BJ (cell line): ENCODE measurements at places on chromosomes 6 and 20. TPM values are rescaled to one million over a fixed set of nuclear protein-coding genes. Genes with fewer than 3 reads are reported as not detected.

DNA sequence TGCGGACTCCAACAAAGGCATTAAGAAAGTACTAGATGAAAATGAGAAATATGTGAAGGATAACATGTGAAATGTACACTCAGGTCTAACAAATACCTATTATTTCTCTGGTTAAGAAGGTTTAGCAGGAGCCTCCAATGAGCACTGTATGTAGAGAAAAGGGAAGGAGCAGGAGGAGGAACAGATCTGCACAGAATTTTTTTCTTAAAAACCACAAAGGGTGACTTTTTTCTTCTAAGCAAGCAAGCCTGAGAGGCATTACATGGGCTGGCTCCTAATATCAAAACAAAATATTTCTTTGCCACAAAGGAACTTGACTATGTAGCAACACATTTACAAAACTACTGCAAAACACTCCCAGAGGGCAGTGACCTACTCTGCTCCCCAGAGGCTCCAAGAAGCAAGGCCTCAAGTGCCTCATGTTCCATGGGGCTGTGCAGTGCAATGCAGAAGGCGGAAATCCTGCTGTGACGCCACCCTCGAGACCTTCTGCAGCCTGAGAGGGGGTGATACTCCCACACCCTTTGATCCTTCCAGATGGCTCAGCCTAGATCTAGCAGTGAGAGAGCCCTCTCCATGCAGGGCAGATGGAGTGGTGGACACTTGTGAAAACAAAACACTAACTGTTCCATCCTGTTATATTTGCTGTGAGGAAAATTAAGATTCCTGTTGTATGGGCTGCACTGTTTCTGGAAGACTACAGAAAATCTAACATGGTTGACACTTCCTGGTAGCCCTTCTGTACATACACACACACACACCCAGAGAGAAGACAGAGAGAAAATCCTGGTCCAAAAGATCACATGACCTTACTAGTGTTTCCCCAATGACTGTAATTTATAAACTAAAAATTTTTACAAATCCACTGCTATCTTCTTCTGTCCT is 36.0 kb upstream of the SMIM29 start:
- peak; percentile 35 for DNase-seq

GRCh38 chr6:26272171-26272637 is 92.8 kb upstream of the BTN3A2 start:
- no peak for DNase-seq

DNA sequence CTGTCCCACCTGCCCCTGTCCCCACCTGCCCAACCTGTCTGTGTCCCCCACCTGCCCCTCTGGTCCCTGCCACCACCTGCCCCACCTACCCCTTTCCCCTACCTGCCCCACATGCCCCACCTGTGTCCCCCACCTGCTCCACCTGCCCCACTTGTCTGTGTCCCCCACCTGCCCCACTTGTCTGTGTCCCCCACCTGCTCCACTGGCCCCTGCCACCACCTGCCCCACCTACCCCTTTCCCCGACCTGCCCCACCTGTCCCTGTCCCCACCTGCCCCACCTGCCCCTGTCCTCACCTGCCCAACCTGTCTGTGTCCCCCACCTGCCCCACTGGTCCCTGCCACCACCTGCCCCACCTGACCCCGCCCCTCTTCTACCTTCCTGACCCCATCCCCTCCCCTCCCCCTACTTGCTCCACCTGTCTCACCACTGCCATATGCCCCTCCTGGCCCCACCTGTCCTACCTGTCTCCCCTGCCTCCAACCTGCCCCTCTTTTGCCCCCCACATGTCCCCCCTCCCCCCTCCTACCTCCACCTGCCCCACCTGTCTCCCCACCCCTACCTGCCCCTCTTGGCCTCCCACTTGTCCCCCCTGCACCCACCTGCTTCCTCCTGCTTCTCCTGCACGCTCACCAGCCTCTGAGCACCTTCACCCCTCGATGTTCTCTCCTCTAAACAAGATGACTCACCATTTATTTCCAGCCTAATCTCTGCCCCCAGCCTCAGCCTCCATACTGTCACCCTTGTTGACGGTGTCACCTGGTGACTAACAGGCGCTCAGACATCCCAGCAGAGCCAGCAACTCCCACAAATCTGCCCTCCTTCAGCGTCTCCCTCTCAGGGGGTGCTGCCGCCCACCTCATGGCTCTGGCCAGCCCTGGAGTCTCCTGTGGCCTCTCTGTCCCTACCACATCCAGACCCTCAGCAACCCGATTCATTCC is 5.6 kb upstream of the MYT1 start:
- DNase-seq, result no peak

DNA sequence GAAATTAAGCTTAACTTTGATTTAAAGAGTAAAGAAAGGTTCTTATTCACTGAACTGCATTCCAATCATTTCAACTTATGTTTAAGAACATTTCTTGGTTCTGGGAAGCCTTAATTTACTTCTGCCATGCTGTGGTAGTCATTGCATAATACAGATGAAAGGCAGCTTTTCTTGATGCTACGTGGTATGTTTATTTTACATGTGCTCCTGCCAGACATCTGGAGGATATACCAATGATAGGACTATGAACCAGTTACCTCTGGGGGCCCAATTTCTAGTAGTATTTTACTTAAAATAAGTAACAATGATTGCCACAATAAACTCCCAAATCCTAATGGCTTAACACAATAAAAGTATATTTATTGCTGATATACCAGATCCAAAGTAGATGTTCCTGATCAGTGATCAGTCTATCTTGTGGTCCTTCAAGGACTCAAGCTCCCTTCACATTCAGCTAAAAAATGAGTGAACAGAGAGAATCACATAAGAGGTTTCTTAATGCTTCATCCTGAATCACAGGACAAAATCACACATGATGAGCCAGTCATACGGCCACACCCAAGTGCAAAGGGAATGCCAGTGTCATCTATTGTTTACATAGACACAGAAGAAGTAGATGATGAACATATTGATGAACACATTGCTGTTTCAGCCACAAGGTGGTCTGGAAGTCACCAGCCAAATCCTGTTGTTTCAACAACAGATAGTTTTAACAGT is 56.5 kb upstream of the CCN2 start:
- DNase-seq, result no peak

Gene EFCAB8
- polyA plus RNA-seq, result not detected in 2 replicates

Gene LINC00237
- polyA plus RNA-seq, result not detected in 2 replicates

DNA sequence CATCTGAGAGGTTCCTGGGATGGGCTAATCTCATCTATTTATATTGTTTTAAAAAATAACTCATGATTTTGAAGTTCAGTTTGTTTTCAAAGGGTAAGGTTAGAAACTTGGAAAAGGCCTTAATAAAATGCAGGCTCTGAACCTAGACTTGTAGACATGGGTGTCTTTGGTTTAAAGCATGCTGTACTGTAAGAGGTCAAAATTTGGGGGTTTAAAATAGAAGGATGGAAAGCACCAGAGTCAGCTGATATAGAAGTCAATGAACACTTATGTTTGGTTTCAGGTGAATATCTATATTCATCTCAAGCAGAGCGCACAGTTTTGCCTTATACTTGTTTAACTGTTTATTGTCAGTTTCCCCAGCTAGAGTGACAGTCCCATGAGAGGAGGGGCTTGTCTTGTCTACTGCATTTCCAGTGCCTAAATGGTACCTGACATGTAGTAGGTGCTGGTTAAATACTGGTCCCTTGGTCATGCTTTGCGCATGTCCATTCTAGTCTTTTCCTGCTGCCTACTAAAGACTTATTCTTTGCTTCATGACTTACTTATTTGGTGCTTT is 112.3 kb upstream of the DTNBP1 start:
- no peak for DNase-seq

DNA sequence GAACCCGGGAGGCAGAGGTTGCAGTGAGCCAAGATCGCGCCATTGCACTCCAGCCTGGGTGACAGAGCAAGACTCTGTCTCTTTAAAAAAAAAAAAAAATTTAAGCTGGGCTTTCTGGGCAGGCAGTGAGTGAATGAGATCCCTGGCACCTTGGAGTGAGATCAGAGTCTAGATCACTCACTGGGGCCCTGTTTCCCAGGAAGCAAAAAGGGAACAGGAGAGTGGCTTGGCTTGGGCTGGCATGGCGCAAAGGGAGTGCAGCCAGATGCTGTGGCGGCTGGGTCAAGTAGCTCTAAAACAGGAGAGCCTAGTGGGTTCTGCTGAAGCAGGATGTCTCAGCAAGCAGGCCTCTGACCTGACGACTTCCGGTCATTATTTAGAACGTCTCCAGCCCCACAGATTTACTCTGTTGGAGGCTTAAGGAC is 10.4 kb downstream of the PLCG1 start:
- no peak for DNase-seq

GRCh38 chr20:12098421-12098820 is 180.7 kb downstream of the BTBD3 start:
- no peak for DNase-seq

- no peak for DNase-seq
Measured at GRCh38 chr6:164057876-164058275, 643.4 kb downstream of the QKI start.

Gene CRYBG1
- polyA plus RNA-seq, result 0.75 and 1.4 TPM in 2 replicates

Gene LPA
- not detected in 2 replicates for polyA plus RNA-seq

- DNase-seq, result no peak
Measured at GRCh38 chr20:48246061-48246790, 460.9 kb upstream of the SULF2 start.

DNA sequence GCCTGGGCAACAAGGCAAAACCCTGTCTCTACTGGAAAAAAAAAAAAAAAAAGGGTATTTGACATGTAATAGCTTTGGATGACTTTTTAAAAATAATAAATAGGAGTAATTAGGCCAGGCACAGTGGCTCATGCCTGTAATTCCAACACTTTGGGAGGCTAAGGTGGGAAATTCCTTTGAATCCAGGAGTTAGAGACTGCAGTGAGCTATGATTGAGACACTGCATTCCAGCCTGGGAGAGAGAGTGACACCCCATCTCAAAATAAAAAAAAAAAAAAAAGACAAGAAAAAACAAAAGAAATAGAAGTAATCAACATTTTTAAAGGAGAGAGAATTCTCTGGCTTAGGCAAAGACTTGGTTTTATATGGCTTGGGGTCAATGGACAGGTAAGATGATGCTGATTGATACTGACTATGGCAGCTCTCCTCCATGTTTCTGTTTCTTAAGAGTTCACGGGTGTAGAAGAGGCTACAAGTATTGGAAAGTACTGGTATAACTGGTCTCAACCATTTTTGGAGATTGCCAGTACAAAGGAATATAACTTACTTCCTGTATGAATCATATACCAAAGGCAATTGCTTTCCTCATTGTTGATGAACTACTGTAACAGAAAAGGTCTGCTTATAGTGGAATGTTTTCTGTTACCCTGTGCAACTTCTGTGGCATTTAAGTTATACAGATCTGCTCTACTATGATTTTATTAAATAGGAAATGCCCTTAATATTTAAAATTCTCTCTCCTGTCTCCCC is 10.1 kb downstream of the MAP3K5 start:
- DNase-seq, result no peak

Gene CPXM1
- polyA plus RNA-seq, result 0.78 and 1.6 TPM in 2 replicates

GRCh38 chr6:126551832-126552231 is 211.9 kb downstream of the CENPW start:
- DNase-seq, result no peak

- peak; percentile 40 for DNase-seq
Measured at GRCh38 chr6:12286373-12287110, 3.6 kb upstream of the EDN1 start.

GRCh38 chr20:63542031-63542559 is 4.9 kb upstream of the PTK6 start:
- no peak for DNase-seq

GRCh38 chr6:129426343-129426742 is 283.6 kb downstream of the ARHGAP18 start:
- DNase-seq, result no peak

GRCh38 chr6:13559968-13560650 is 14.3 kb upstream of the SIRT5 start:
- no peak for DNase-seq

Gene CCN6
- 0.07 TPM in 1 of 2 replicates, not detected in the other for polyA plus RNA-seq

DNA sequence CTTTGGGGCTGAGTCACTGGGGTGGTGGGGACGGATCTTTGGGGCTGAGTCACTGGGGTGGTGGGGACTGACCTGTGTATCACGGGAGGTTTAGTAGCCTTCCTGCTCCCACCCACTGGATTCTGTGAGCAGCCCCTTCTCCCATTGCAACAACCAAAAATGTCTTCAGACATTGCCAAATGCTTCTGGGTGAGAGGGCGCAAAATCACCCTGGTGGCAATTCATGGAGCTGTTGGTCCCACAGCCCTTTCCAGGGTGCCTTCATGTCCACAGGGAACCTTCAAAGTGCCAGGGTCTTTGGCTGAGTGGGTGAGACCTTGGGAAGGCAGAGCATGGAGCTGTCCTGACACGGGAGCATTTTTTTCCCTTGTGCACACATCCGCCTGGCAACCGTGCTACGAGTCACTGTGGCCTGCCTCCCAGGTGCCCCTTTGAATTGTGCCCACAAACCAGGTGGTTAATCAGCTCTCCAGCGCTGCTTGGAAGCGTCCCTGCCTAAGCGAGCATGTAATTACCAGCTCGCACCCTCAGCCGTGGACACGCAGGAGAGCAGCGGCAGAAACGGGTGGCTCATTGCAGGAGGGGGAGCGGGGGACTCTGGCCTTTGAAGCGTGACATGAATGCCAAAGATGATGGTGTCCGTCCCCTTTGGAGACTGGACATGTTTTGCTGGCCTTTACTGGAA is 27.4 kb upstream of the APCDD1L start:
- DNase-seq, result no peak

Gene PRDM1
- polyA plus RNA-seq, result 4.6 and 5.2 TPM in 2 replicates

Gene OR2H2
- polyA plus RNA-seq, result not detected in 2 replicates

- DNase-seq, result no peak
Measured at GRCh38 chr6:116456106-116456505, 5.1 kb upstream of the CALHM6 start.

Gene CRISP3
- not detected in 2 replicates for polyA plus RNA-seq

Gene PRL
- not detected in 2 replicates for polyA plus RNA-seq

GRCh38 chr6:109961611-109962041 is 16.5 kb upstream of the GPR6 start:
- DNase-seq, result no peak

- peak; percentile 29 for DNase-seq
Measured at GRCh38 chr6:13814176-13814937, at the start of gene MCUR1. TSS of gene MCUR1 (minus strand) at chr6:13814557. CDS start at chr6:13814429, 128 bp downstream.

DNA sequence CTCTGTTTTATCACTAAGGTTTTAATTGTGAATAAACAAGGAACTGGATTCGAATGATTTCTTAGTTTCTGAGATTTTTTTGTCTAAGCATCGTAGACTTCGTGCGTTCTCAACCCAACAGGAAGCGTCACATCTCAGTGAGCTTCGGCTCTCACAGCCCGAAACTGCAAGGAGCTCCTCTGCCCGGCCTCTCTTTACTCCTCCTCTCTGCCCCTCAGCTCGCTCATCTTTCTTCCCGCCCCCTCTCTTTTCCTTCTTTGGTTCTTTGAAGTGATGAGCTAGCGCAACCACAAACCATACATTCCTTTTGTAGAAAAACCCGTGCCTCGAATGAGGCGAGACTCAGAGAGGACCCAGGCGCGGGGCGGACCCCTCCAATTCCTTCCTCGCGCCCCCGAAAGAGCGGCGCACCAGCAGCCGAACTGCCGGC is 480 bp upstream of the NT5E start:
- DNase-seq, result no peak

- no peak for DNase-seq
Measured at GRCh38 chr6:114543696-114544095, 200.9 kb upstream of the HS3ST5 start.
